Naive thymus-derived CD4-positive, alpha-beta T cell (primary cell): ENCODE measurements at places on chromosomes 3 and 15.
A peak's percentile ranks its signal among the peaks of the same experiment; 100 is the strongest.

- no peak overlapping the region for H3K27ac ChIP-seq
- no peak for DNase-seq
- no peaks in the 10 kb centered on the region for H3K36me3 ChIP-seq
- H3K4me3 ChIP-seq, result no peak overlapping the region
These were observed 261.3 kb downstream of the TBC1D5 start for GRCh38 chr3:17481116-17481515.

GRCh38 chr3:122794483-122794778 lies 438 bp upstream of the SLC49A4 start:
- peaks cover 22% of the 10 kb centered on the region for H3K4me1 ChIP-seq
- no peaks in the 10 kb centered on the region for H3K36me3 ChIP-seq
- no peaks in the 10 kb centered on the region for H3K27me3 ChIP-seq
- DNase-seq, result no peak
- peak overlapping the region; percentile 83 for H3K4me3 ChIP-seq

GRCh38 chr15:94004697-94005096 lies 226.7 kb upstream of the MCTP2 start:
- no peak overlapping the region for H3K27ac ChIP-seq
- no peaks in the 10 kb centered on the region for H3K27me3 ChIP-seq
- H3K4me3 ChIP-seq, result no peak overlapping the region

DNA sequence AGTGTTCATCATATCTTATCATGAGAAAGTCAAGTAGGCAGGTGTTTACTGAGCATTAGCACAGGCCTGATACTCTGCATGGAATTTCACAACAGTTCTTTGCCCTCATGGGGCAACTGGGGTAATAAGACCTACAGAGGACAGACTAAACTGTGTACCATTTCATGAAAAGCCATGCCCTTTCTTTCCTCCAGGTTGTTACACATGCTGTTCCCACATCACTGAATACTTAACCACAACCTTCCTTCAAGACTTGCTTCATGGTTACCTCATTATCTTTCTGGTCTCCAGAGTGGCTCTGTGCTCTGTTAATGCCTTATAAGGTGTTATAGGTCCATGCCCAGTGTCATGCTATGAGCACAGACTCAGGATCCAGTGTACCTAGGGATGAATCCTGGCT lies 28.2 kb upstream of the RSL24D1 start:
- H3K36me3 ChIP-seq, result no peaks in the 10 kb centered on the region
- peaks cover 40% of the 10 kb centered on the region for H3K4me1 ChIP-seq

GRCh38 chr3:193857996-193858395 lies 265.0 kb downstream of the OPA1 start:
- H3K4me1 ChIP-seq, result no peaks in the 10 kb centered on the region
- H3K36me3 ChIP-seq, result no peaks in the 10 kb centered on the region
- H3K27me3 ChIP-seq, result no peaks in the 10 kb centered on the region
- H3K27ac ChIP-seq, result no peak overlapping the region
- H3K4me3 ChIP-seq, result no peak overlapping the region

DNA sequence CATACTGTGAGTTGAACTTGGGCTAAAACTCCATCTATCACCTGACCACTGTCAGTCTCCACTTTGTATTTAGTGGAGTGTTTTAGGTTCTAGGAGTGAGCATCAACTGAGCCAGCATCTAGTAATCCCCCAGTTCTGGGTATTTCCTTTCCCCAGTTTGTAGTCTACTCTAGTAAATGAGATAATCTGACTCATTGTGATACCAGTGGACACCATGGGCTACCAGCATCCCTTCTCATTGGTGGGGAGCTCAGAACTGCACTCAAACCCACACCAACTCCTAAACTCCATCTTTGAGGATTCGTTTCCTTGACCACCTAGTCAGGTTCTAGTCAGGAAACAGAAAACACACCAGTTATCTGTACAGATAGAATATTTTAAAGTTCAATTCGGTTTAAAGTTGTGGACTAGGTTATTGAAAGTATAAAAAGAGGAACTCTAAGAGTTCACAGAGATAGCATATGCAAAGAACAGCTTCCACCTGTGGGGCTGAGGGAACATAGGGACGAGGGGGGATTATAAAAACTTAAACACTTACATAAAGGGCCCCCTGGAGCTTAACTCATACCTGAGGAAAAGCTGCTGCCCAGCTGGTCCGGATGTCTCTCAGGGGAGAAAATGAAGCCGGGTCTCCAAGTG lies 36.0 kb downstream of the LEO1 start:
- H3K4me3 ChIP-seq, result no peak overlapping the region
- H3K27ac ChIP-seq, result no peak overlapping the region
- no peaks in the 10 kb centered on the region for H3K36me3 ChIP-seq
- no peaks in the 10 kb centered on the region for H3K27me3 ChIP-seq
- H3K4me1 ChIP-seq, result no peaks in the 10 kb centered on the region

DNA sequence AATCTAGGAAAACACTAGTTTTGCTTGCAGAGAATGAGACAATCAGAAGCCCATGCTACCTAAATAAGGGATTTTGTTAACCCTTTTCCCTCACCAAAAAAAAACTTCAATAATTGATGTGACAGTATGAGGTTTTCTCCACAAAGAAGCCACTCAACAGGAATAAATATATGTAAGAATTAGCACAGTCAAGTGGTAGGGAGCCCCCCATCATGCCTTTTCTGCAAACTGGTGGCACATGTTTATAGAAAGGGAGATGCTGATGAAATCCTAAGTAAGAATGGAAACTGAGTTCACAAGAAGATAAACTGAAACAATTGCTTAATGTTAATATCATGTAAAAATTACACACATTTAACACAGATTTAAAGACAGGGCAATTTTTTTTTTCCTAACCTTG lies 51.0 kb downstream of the PHC3 start:
- no peak overlapping the region for H3K4me3 ChIP-seq
- no peaks in the 10 kb centered on the region for H3K27me3 ChIP-seq
- no peak overlapping the region for H3K27ac ChIP-seq
- no peaks in the 10 kb centered on the region for H3K36me3 ChIP-seq

GRCh38 chr3:38722781-38723568 lies 73.5 kb upstream of the SCN5A start:
- no peak overlapping the region for H3K4me3 ChIP-seq
- no peaks in the 10 kb centered on the region for H3K36me3 ChIP-seq
- no peaks in the 10 kb centered on the region for H3K4me1 ChIP-seq
- DNase-seq, result no peak

GRCh38 chr3:26340001-26340400 lies 282.6 kb upstream of the LRRC3B start:
- H3K4me1 ChIP-seq, result no peaks in the 10 kb centered on the region
- no peaks in the 10 kb centered on the region for H3K36me3 ChIP-seq
- no peak overlapping the region for H3K27ac ChIP-seq
- no peaks in the 10 kb centered on the region for H3K27me3 ChIP-seq
- no peak overlapping the region for H3K4me3 ChIP-seq
